Pulmonary artery endothelial cell (primary cell): ENCODE measurements at places on chromosomes 5 and 9.

DNA sequence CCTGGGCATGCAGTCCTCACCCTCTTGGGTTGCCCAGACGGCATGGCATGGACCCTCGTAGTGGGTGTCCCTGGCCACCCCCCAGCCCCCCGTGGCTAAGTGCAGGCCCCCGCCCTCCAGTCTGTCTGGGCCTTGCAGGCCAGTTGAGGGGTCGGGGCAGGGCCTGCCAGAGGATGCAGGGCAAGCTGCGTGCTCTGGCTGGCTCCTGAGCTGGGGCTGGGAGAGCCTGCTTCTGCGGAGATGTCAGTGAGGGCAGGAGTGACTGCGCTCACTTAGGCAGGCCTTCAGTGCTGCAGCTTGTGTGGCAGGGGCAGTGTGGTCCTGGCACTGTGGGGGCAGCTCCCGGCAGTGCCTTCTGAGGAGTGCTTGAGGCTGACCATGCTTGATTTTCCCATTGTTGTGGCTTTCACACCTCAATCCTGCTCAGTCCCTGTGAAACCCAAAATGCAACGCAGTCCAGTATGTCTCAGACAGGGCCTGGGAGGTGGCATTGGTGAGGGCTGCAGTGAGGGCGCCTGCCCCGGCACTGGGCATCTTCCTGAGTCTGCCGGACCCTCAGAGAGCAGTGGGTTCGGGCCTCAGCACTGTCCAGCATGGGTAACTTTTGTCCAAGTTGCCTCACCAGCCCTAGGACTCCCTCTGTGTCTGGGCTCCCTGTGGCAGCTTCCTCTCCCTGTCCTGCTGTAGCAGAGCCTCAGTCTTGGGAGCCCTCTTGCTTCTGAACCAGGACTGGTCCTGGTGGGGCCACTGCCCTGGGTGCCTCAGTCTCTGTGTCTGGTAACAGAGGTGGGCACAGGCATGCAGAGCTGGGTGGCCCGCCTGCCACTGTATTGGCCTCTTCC, 93.0 kb downstream of the PHF2 start:
- no peak for DNase-seq

GRCh38 chr5:175444060-175444904, at the start of gene DRD1:
TSS of gene DRD1 (minus strand) at chr5:175444182. CDS start at chr5:175443099, 1,083 bp downstream.
- DNase-seq: no peak

- DNase-seq: no peak
These were observed 38.2 kb downstream of the NIPSNAP3B start for GRCh38 chr9:104802110-104802509.

- DNase-seq: no peak
These were observed 218.8 kb upstream of the TBCA start for GRCh38 chr5:77994943-77995342.

- no peak for DNase-seq
These were observed 80.3 kb downstream of the HSD17B4 start for GRCh38 chr5:119532637-119533036.

DNA sequence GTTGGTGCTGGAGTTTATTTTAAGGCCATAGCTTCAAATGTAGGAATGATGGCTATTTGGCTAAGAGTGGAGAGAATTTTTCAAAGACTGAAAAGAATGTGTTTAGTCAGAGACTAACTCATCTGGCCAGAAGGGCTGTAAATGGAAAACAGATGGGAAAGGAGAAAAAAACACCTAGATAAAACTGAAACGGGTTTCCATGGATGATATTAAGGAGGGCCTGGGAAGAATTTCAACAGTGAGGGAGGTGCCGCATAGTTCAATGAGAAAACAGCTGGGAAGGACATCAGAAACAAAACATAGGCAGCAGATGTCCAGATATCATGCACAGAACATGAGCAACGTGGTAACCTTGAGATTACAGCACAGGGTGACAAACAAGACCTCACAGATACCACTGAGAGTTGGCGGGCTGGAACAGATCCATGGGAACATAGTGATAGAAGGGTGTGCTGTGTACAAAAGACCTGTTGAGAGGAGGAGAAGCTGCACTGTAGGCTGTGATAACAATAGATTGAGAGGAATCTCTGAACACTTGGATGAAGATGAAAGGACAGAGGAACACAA, 31.2 kb upstream of the RAD23B start:
- no peak for DNase-seq
